Activated gamma-delta T cell treated with anti-CD3 and anti-CD28 coated beads, Interleukin-2, amount 50 U/mL, for 16 hours (primary cell): ENCODE measurements at places on chromosomes 4 and X.

- no peak for DNase-seq
These were observed 14.2 kb upstream of the PABPC4L start for GRCh38 chr4:134215620-134216344.

DNA sequence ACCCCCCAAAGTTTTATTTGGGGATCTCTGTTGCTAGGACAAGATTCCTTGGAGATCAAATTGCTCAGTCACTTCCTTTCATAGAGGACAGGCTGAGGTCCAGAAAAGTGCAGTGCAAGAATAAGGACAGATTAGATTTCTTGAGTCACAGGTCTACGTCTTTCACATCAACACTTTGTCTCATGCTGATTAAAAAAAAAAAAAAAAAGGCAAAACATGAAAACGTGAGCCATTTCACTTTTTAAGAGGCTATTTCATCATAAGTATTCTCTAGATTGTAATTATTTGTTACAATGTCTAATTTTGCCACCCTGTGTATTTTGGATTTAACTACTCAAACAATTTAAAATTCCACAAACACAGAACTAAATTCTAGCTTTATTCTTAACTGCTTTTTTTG, 647.0 kb downstream of the TRAM1L1 start:
- DNase-seq: no peak

DNA sequence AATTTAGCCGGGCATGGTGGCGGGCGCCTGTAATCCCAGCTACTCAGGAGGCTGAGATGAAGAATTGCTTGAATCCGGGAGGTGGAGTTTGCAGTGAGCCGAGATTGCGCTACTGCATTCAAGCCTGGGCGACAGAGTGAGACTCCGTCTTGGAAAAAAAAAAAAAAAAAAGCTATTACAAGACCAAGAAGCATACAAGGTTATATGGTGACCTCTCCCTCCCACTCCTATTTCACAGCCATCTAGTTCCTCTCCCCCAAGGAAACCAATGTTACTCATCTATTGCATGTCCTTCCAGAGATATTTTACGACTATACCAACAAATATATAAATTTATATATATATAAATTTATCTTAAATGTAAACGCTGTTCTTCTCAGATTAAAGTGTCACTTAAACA, 3.2 kb downstream of the SLC9A7 start:
- DNase-seq: no peak

GRCh38 chr4:181416966-181417365, 826.2 kb upstream of the TENM3 start:
- no peak for DNase-seq

DNA sequence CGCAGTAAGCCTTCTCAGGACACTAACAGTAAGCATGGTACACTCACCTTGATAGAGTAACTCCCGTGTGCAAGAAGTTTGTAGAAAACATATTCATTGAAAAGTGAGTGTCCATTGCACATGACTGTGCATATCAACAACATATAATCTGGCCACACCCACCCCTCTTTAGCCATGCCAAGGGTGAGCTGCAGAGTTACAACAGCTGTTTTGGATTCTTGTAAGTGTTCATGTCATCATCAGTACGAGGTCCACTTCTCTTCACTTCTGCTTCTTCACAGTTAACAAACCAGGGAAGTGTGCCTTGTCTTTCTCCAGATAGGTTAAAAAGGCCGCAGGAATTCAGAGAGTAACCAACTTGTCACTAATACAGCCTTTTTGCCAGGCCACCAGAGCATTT, 116.6 kb downstream of the IRF2 start:
- DNase-seq: no peak

GRCh38 chr4:101019941-101020401, 327.4 kb downstream of the PPP3CA start:
- DNase-seq: no peak

GRCh38 chrX:101813200-101813599, 118.6 kb downstream of the ZMAT1 start:
- DNase-seq: no peak

DNA sequence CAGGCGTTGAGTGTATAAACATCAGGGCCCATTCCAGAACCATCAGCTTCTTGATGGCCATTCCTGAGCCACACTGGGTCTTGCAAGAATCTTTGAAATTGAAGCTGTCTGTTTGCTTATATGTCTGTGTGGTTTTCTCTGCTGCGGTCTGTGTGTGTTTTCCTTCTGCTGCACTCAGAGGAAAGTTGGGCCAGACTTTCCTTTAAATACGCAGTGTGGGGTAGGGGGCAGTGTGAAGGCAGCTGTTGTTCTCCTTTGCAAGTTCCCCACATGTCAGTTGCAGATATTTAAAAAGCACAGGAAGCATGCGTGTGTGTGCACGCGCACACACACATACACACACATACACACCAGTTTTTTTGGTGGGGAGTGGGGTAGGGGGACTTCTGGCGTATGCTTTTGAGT, 32.1 kb downstream of the CCKAR start:
- DNase-seq: no peak
